ENCODE measurements at places on chromosomes 16 and 17.

- no peak for DNase-seq
Observed at GRCh38 chr17:35700150-35700549, 31.3 kb upstream of the RASL10B start.

DNA sequence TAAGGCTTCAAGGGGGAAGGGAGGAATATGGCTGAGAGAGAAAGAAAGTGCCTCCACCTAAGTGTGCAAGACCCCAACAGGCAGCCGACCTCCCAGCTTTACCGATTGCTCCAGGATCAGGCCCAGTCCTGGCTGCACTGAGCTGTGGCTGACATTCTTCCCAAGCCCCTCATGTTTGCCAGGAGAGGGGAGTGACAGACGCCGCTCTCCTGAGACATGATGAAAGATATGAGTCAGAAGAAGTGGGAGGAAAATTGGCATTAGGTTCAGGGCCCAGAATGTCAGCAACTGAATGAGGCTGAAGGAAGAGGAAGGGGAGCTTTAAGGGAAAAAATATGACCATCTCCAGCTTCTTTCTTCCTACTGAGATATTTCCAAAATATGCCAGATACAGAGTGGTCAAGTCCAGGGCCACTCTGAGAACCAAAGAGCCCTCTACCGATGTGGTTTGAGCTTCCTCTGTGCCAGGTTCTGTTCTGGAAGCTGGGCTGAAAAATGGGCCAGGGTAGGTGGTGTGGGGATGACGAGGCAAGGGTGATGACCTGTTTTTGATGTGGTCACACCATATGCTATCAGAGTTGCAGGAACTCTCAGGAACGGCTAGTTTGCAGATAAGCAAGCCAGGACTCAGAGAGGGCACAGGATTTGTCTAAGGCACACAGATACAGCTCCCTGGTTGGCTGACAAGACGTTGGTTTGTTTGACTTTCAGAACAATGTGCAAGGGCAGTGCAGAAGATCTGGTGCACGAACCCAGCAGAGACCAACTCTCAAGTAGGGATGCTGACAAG lies 176.7 kb downstream of the SOX9 start:
- DNase-seq = no peak

GRCh38 chr17:28475151-28475900 lies 1.9 kb downstream of the SLC13A2 start:
- no peak for DNase-seq

DNA sequence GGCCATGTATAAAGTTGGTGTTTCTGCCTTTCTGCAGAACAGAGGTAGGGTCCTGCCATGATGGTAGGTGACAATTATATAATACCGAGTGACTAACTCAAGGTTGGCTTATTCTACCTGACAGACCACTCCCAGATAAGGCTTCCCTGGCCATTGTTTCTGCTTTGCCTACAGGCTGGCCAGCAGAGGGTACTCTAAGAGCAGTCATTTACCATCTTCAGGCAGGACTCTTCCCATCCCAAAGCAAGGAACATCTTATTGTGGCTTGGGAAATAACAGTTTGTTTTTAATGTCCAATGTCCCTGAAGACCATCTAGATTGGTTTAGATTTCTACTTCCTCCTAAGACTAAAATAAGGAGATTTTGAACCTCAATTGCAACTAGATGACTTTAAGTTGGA lies 74.1 kb downstream of the SNX11 start:
- DNase-seq = no peak

DNA sequence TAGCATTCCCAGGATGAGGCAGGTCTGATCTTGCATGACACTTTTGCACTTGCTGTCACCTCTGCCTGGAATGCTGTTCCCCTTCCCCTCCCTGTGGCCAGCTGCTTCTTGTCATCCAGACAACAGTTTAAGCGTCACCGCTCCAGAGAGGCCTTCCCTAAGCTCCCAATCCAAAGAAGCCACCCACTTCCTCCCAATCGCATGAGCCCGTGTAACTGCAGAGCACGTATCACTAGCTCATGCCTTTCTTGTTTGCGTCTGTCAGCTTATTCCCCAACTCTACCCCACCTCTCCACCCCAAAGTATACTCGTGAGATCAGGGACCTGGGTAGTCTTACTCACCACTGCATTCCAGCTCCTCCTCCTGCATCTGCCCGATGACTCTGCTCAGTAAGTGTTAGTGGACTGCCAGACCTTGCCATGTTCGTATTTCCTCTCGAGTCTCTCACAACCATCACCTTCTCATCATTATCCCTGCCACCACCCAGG lies 92.8 kb downstream of the GAS7 start:
- no peak for DNase-seq

DNA sequence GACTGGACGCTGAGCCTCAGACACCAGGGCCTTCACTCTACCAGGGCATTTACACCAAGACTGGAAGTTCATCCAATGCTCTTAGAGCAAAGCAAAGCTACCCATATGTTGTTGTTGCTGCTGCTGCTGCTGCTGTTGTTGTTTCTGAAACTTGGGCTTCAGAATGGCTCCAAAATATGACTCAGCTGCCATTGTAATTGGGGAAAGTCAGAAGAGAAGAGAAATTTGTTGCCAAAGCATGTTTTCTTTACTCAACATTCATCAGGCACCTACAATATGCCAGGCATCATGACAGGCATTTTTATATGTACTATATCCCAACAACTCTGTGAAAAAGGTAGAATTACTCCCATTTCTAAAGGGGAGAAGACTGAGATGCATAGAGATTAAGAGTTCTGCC lies 11.9 kb downstream of the KRT32 start:
- DNase-seq = no peak

DNA sequence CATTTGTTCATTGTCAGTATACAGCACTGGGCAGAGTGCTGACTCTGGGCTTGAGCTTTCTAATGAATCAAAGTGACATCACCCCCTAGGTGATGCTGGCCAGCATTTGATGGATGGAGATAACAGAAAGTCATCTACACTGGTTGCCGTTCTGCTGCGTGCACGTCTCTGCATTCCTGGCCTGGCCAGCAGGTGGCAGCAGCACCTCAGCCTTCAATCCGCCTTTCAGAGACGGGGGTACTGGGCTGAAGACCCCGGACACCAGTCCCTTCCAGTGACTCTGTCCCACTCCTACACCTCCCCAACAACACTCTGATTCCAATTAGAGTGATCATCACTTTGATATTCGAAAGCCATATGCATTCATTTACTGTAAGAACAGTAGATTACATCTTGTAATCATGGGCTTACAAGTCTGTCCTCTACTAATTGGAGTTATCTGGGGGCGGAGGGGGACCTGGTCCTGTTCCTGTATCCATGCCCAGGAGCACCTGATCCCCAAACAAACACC lies 6.0 kb downstream of the CPSF4L start:
- DNase-seq = peak; percentile 73

DNA sequence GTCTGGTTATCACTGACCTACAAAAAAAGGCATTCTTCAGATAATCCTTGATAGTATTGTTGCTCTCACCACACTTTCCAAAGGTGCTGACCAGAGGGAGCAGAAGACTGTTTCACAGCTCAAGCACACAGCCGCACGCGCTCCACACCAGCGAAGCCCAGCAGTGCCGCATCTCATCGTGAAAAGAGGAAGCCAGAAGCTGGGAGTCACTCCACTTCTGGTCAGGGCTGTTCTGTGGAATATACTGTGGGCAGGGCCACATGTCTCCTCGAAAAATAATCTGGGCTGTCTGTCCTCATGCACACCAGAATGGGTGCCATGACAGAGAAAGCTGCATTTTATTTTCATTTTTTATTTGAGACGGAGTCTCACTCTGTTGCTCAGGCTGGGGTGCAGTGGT lies 7.3 kb upstream of the PRSS36 start:
- no peak for DNase-seq

GRCh38 chr17:44602390-44602789 lies 45.1 kb downstream of the FZD2 start:
- DNase-seq = no peak

- DNase-seq = no peak
Observed at GRCh38 chr16:1297018-1297696, 12.3 kb upstream of the UBE2I start.

DNA sequence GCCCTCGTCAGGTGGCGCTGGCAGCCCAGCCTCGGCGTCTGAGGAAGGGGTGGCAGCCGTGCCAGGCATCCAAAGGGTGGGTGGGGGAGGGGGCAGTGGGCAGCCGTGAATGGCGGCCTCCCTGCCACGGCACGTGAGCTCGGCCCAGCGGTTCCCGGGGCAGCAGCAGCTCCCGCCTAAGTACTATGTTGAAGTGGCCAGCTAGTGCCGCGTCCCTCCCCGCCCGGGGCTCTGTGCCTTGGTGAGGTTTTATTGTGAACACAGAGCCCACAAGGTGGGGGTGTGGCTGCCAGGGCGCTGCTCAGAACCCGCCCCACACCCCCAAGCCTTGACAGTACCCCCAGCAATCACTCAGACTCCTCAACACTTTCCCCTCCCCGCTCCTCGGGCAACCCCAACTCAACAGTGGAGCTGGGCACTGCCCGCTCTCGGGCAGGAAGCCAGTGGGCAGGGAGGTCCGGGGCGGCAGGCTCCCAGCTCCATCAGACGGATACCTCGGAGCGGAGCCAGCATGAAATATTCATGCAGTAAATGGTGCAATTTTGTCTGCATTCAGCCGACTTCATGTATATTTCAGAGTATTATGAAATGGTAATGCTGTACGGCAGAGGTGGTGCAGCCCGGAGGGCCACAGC lies 80.4 kb downstream of the ENGASE start:
- DNase-seq = no peak

GRCh38 chr16:12429756-12430155 lies 373.9 kb downstream of the CPPED1 start:
- DNase-seq = no peak

DNA sequence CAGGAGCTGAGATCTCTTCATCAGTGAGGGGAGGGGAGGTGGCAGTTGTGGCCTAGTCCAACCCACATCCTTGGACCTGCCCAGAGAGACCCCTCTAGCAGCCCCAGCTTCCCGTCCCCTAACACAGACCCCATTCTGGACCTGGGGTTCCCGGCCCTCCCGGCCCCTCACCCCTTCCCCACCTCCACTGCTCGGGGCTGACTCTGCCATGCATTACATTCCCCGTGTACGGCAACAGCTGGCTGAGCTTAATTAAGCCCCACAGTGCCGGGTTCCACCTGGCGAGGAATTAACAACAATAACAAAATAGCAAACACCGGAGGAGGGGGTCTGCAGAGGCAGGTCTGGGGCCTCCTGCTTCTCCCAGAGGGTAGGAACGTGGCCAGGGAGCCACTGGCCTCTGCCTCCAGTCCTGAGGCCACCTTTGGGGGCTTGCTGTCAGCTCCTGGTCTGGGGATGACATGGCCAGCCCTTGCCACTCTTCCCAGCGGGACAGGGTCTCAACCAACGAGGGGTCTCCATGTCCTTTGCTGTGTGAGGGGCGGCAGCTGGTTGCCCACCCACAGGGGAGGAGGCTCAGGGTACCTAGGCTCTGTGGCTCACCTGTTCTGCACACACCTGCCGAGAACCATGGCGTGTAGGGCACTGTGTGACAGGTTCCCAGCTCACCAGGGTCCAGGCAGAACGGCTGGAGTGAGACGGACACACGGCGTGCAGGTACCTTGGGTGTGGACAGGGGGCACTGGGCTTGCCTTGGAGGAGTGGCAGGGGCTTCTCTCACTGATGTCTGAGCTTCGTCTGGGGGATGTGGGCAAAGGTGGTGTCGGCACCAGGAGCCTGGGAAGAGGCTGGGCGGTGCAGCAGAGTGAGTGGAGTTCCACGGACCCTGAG lies 46.9 kb upstream of the CBFA2T3 start:
- peak; percentile 64 for DNase-seq

- no peak for DNase-seq
Observed at GRCh38 chr17:73201215-73202069, 8.6 kb downstream of the COG1 start.

- DNase-seq = no peak
Observed at GRCh38 chr16:85614338-85615013, 1.4 kb downstream of the GSE1 start.

- no peak for DNase-seq
Observed at GRCh38 chr17:72900654-72900971, 191.9 kb downstream of the SLC39A11 start.

GRCh38 chr17:72264682-72265405 lies 144.0 kb downstream of the SOX9 start:
- no peak for DNase-seq

DNA sequence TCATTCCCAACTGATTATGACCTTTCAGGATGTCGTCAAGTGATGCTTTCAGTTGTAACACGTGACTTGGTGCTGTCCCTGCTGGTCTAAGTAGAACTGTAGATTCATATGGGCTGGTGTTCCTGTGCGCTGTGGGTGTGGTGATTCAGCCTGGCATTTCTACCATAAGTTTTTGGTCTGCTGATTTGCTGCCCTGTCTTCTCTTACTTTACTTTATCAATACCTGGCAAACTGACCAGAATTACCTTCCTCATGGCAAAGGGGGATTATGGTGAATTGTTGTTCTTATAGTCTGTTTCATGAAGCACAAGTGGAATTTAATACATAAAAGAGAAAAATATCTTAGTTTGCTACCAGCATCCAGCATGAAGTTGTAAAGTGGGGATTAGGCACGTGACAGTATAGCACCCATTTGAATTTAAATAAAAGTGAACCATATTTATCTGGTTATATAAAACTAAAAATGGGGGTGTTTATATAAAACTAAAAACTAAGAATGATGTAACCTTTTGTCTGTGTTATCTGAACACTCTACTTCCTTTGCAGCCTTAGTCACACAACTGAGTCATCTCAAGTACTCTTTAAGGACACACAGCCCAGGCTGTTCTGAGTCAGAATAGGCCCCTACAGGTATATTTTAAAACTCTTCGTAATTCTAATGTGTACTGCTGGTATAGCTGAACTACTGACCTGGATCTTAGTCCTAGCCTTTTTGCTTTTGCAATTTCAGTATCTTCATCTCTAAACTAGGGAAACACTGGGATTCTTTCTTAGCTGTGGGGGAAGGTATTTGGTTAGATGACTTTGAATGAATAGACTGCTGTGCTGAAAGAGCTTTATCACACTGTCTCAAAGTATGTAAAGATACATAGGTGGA lies 28.3 kb downstream of the TTC19 start:
- no peak for DNase-seq

GRCh38 chr16:83913245-83913633 lies 14.3 kb downstream of the MLYCD start:
- no peak for DNase-seq

GRCh38 chr16:86930001-86930400 lies 351.7 kb downstream of the FOXL1 start:
- DNase-seq = no peak

DNA sequence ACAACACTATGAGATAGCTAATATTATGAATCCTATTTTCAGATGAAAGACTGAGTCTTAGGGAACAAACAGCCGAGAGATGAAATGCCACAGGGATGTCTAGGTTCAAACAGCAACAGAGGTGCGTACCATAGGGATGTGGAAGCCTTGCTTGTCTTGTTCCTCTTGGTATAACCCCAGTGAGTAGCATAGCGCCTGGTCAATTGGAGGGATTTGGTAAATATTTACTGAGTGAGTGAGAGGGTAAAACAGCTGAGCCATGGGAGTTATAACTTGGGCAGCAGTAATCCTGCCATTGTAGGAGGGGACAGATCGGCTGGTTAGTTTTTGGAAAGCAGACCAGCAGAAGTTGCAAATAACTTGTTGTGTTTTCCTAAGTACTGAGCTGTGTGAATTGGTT lies 80.2 kb downstream of the WWOX start:
- no peak for DNase-seq

- no peak for DNase-seq
Observed at GRCh38 chr17:2958706-2959222, 104.6 kb downstream of the OR1D5 start.
